ENCODE measurements at places on chromosomes 2 and 18.

- DNase-seq, result no peak
Observed at GRCh38 chr2:161905389-161906046, 168.5 kb downstream of the DPP4 start.

- peak; percentile 34 for DNase-seq
Observed at GRCh38 chr2:204538182-204539018, 6.9 kb upstream of the PARD3B start.

- peak; percentile 20 for DNase-seq
Observed at GRCh38 chr2:132550946-132551345, 119.1 kb downstream of the LYPD1 start.

- DNase-seq, result no peak
Observed at GRCh38 chr2:38065502-38066135, 10.3 kb downstream of the CYP1B1 start.

- peak; percentile 9 for DNase-seq
Observed at GRCh38 chr18:28584731-28585130, 407.8 kb upstream of the CDH2 start.

DNA sequence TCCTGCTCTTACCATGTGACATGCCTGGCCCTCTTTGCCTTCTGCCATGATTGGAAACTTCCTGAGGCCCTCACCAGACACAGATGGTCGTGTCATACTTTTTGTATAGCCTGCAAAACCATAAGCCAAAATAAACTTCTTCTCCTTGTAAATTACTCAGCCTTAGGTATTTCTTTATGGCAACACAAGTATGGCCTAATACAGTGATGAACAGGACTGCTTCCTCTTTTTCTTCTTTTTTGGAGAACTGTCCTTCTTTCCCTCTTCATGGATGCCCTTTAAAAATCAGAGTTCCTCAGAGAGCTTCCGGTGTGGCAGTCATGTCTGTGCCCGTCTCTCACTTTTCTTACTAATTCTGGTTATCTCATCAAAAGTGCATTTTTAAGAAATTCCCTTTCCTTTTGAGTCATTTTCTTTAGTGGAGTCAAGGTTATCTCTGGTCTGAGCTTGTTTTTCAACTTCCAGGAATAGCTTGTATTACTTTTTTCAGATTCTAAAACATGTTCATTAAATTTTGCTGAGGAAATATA, 9.2 kb upstream of the IL1A start:
- no peak for DNase-seq
